Colonic mucosa (tissue), 4 donors: ENCODE measurements at places on chromosomes 6 and 20.

DNA sequence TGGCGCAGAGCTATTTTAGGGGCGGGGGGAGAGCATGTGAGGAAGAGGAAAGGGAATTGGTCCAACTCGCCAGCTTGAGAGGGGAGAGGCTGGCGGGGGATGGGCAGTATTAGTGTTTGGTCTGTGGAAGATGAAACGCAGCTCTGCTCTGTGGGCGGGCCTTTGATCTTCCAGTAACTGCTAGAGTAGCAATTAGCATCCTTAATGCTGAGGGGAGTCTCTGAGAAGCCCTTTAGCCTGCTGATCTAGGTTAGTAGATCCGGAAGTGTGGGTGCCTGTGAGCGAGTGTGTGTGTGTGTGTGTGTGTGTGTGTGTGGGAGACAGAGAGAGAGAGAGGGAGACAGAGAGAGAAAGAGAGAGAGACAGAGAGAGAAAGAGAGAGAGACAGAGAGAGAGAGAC lies 117.2 kb upstream of the BACH2 start:
- no peak overlapping the region for H3K27ac ChIP-seq
- H3K27me3 ChIP-seq, result no peaks in the 10 kb centered on the region
- H3K4me3 ChIP-seq, result no peak overlapping the region
- no peaks in the 10 kb centered on the region for H3K36me3 ChIP-seq
- H3K4me1 ChIP-seq, result no peaks in the 10 kb centered on the region

DNA sequence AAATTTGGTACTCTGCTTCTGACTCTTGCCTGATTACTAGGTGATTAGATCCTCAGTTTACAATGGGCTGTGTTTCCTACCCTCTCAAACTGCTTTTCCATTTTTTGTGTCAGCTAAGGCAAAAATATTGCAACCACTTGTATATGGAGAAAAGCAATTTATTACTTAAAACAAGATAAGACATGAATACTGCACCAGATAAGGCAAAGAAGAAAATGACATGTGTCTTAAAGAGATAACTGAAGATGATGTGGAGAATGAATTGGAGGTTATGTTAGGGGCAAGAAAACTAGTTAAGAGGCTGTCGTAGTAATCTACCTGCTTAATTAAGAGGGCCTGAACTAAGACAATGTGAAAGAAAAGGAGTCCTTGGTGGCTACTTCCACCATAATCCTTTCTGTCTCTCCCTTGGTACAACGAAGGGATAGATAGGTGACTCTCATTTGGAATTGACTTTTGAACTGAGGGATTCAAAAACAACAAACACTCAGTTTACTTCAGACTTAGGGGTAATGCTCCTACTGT lies 16.3 kb upstream of the REV3L start:
- no peaks in the 10 kb centered on the region for H3K27me3 ChIP-seq
- no peaks in the 10 kb centered on the region for H3K4me1 ChIP-seq
- no peak for DNase-seq
- H3K4me3 ChIP-seq, result no peak overlapping the region
- H3K36me3 ChIP-seq, result no peaks in the 10 kb centered on the region

DNA sequence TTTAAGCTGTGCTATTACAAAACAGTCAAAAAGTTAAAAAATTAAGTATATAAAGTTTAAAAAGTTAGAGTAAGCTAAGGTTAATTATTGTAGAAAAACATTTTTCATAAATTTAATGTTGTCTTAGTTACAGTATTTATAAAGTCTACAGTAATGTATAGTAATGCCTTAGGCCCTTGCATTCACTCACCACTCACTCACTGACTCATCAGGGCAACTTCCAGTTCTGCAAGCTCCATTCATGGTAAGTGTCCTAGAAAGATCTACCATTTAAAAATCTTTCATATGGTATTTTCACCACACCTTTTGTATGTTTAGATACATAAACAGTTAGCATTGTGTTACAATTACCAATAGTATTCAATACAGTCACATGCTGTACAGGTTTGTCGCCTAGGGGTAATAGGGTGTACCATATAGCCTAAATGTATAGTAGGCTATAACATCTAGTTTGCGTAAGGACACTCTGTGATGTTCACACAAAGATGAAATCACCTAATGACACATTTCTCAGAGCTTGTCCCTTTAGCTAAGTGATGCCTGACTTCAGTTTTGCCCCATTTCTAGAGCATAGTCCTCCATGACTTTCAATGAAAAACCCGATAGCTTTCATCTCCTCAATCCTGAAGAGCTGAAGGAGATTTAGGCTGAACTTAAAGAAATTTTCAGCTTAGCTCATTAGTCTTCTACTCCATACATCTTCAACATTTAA lies 14.9 kb upstream of the HLA-DRA start:
- H3K4me1 ChIP-seq, result no peaks in the 10 kb centered on the region
- H3K27me3 ChIP-seq, result no peaks in the 10 kb centered on the region
- no peaks in the 10 kb centered on the region for H3K36me3 ChIP-seq
- no peak overlapping the region for H3K4me3 ChIP-seq
- H3K27ac ChIP-seq, result no peak overlapping the region
- DNase-seq, result no peak

DNA sequence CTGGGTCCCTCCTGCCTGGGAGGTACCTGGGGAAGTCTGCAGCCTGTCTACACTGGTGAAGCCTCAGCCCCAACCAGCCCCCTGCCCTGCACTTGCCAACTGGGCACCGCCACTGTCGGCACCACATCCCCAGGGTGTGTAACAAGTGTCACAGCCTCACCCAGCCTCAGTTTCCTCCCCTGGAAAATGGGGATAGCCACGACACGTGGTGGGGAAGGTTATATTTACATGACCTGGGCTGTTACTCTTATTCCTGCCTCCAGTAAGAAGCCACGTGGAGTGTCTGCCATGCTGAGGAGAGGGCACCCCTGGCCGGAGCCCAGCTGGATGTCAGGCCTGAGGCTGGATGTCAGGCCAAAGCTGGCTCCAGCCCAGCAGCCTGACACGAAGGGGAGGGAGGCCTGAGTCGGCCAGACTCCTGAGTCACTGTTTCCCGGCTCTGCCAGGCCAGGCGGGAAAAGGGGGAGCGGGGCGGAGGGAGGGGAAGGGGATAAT lies 44.9 kb downstream of the SNAI1 start:
- H3K27ac ChIP-seq, result no peak overlapping the region
- no peaks in the 10 kb centered on the region for H3K4me1 ChIP-seq
- DNase-seq, result peak; percentile 30
- no peaks in the 10 kb centered on the region for H3K36me3 ChIP-seq
- no peak overlapping the region for H3K4me3 ChIP-seq

- no peak for DNase-seq
- H3K27ac ChIP-seq, result no peak overlapping the region
- no peaks in the 10 kb centered on the region for H3K36me3 ChIP-seq
- no peak overlapping the region for H3K4me3 ChIP-seq
- no peaks in the 10 kb centered on the region for H3K27me3 ChIP-seq
These were observed 102.3 kb downstream of the IRF4 start for GRCh38 chr6:493840-494239.

DNA sequence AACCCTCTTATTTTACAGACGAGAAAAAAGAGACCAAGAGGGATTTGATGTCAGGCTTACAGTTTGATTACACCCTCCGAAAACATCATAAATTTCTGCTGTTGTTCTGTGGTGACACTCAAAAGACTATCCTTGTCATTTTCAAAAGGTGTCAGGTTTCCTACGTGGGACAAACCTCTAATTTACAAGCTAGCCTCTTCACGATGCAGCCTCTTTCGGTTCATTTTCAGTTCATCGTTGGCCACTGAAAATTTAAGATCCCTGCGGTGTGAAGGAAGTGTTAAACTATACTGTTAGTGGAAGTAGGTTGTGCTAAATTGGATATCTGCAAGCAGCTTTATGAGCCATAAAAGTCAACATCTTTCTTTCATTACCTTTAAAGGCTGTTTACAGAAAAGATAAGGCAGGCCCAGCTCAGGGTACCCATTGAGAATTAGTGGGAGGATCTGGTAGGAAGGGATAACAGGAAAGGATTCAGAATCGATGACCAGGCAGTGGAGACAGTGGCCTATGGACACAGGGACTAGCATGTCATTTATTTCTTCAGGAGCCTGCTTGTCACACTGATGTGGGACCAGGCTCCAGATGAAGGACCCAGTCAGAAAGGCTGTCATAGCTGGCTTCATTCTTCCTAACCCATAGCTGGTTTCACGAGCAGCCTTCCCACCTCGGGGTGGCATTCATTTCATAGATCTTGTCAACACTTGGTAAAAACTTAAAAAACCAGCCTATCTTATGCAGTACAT lies 329.1 kb upstream of the SOX4 start:
- no peaks in the 10 kb centered on the region for H3K27me3 ChIP-seq
- no peaks in the 10 kb centered on the region for H3K4me1 ChIP-seq
- no peaks in the 10 kb centered on the region for H3K36me3 ChIP-seq
- peak; percentile 20 for DNase-seq
- H3K27ac ChIP-seq, result no peak overlapping the region

GRCh38 chr6:104711371-104711770 lies 148.3 kb downstream of the HACE1 start:
- no peak overlapping the region for H3K4me3 ChIP-seq
- H3K4me1 ChIP-seq, result no peaks in the 10 kb centered on the region
- H3K36me3 ChIP-seq, result no peaks in the 10 kb centered on the region
- H3K27me3 ChIP-seq, result no peaks in the 10 kb centered on the region
- no peak overlapping the region for H3K27ac ChIP-seq

- no peaks in the 10 kb centered on the region for H3K36me3 ChIP-seq
- no peak overlapping the region for H3K27ac ChIP-seq
- no peaks in the 10 kb centered on the region for H3K4me1 ChIP-seq
- no peak for DNase-seq
These were observed 109.3 kb downstream of the TENT5A start for GRCh38 chr6:81643156-81643555.

- DNase-seq, result no peak
- H3K36me3 ChIP-seq, result peaks cover 16% of the 10 kb centered on the region
- no peak overlapping the region for H3K27ac ChIP-seq
These were observed 14.5 kb downstream of the PCIF1 start for GRCh38 chr20:45948742-45949541.

GRCh38 chr6:48615041-48615440 lies 504.0 kb upstream of the PTCHD4 start:
- no peaks in the 10 kb centered on the region for H3K4me1 ChIP-seq
- H3K36me3 ChIP-seq, result no peaks in the 10 kb centered on the region
- H3K27me3 ChIP-seq, result no peaks in the 10 kb centered on the region
- no peak overlapping the region for H3K27ac ChIP-seq
- no peak for DNase-seq

GRCh38 chr20:21028921-21029320 lies 77.2 kb downstream of the LINC00237 start:
- H3K27ac ChIP-seq, result no peak overlapping the region
- DNase-seq, result no peak
- no peaks in the 10 kb centered on the region for H3K36me3 ChIP-seq
- no peak overlapping the region for H3K4me3 ChIP-seq
- no peaks in the 10 kb centered on the region for H3K27me3 ChIP-seq

DNA sequence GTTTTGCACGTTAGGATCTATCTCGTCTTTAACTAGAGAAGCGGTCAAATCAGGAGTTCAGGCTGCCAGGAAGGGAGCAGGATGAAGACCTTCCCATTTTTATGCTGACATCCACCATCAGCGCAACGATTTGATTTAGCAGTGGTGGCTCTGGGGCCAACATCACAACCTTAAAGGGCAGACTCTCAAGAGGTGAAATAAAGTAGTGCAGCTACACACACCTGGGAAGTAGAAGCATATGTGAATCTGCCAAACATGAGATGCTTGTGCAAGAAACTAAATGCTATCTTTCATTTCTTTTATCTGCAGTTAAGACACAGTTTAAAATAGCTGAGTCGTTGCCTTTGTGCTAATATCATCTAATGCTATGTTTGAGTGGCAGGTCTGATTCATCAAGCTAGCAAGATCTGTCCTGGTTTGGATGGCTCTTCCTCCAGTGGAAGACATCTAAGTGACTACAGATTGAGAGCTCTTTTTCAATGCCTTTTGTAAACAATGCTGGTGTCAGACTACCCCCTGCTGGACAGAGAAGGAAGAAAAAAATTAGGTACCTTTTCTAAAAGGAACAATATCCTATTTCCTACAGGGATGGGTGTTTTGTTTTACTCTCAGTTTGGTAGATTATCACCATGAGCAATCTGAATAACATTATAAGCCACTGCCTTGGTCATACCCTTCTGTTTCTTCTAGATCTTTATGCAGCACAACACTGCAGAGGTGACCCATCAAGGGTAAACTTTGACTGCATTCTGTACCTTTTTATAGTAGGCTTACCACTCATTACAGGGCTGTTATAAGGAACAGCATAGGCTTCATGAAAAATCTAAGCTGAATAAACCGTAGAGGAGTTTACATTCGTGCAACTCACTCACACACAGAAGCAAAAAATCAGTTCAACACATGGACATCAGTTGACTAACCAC lies 171.6 kb upstream of the FBXL4 start:
- H3K27me3 ChIP-seq, result no peaks in the 10 kb centered on the region
- H3K27ac ChIP-seq, result no peak overlapping the region
- no peaks in the 10 kb centered on the region for H3K36me3 ChIP-seq
- no peaks in the 10 kb centered on the region for H3K4me1 ChIP-seq

DNA sequence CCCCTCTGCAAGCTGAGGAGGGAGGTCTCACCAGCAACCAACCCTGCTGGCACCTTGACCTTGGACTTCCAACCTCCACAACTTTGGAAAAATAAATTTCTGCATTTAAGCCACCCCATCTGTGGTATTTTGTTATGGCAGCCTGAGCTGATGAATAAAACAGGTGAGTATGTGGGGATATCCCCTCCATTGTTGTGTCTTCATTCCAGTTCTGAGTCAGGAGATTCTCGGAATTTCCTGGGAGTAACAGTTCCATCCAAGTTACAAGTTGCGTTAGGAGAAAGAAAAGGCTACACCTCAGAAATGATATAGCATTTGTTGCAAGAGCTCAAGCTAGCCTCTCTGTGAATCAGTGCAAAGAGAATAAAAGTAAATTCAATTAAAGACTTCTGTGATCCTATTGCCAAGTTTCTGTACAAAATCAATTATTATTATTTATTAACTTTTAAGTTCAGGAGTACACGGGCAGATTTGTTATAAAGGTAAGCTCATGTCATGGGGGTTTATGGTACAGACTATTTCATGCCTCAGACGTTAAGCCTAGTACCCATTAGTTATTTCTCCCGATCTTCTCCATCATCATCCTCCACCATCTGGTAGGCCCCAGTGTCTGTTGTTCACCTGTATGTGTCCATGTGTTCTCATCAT lies 153.0 kb downstream of the NKAIN2 start:
- no peak overlapping the region for H3K4me3 ChIP-seq
- no peaks in the 10 kb centered on the region for H3K4me1 ChIP-seq
- H3K36me3 ChIP-seq, result no peaks in the 10 kb centered on the region
- H3K27me3 ChIP-seq, result no peaks in the 10 kb centered on the region
